ENCODE measurements at places on chromosomes 16 and 17.
A peak's percentile ranks its signal among the peaks of the same experiment; 100 is the strongest.

DNA sequence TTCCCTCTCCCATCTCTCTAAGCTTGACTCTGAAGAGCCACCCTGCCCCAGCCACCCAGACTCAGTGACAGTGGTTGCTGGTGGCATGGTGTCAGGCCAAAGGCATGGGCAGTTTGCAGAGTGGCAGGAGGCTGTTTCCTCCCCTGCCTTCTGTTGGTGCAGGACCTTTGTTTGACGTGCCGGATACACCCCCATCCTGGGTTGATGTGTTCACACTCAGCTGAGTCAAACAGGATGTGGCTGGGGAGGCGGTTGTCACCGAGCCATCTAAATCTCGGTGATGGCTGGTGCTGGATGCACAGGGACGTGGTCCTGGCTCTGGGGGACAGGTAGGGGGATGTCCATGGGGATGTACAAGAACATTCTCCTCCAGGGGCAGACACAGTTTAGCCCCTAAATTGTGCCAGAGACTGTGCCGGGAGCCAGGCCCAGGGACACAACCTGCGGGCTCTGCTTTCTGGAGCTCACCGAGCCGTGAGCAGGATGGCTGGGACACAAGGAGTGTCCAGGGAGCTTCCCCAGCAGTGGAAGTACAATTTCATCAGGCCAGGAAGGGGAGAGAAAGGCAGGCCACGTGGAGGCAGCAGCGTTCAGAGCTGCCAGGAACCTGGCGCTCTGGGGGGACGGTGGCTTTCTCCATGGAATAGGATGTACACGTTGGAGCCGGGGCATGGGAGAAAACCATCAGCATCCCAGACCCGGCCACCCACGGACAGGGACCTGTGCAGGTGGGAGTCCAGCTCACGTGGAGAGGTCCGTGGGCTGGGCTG, 264.2 kb downstream of the SEC14L1 start:
- DNase-seq, result no peak

GRCh38 chr16:7086822-7087616, 245.6 kb upstream of the RBFOX1 start:
- DNase-seq, result peak; percentile 83

- DNase-seq, result peak; percentile 32
Measured at GRCh38 chr16:85158743-85159178, 46.5 kb upstream of the CIBAR2 start.

DNA sequence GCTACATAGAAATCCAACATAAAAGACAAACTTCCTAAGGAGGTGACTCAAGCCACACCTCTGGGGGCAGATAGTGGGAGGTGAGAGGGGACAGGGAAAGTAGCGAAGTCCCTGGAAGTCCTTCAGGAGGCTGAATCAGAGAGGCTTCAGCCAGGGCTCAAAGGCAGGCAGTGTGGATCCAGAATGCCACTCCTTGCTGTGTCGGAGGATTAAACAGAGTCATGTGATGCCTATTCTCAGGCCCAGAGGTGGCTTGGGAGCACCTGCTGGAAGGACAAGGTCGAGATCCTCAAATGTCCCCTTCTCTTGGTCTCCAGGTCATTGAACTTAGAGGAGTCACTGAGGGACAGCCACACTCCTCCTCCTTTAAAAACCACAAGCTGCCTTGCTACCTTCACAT, 391.1 kb downstream of the SOX9 start:
- DNase-seq, result no peak

GRCh38 chr16:641326-642188, at the start of gene MCRIP2:
Gene MCRIP2 (plus strand): TSS chr16:641828. CDS start chr16:641992, 164 bp downstream.
- DNase-seq, result peak; percentile 76

- no peak for DNase-seq
Measured at GRCh38 chr16:50948268-50948930, 202.7 kb downstream of the SALL1 start.

GRCh38 chr16:50778284-50779163, 36.6 kb downstream of the CYLD start:
- no peak for DNase-seq

Data from left hindlimb (tissue), 1 donor.